Hindlimb muscle (tissue), 1 donor: ENCODE measurements at places on chromosomes 7 and 10.
A peak's percentile ranks its signal among the peaks of the same experiment; 100 is the strongest.

GRCh38 chr10:96233959-96234358, 37.4 kb downstream of the BLNK start:
- no peak for DNase-seq

- DNase-seq = no peak
Observed at GRCh38 chr7:104894726-104895521, 119.1 kb upstream of the KMT2E start.

DNA sequence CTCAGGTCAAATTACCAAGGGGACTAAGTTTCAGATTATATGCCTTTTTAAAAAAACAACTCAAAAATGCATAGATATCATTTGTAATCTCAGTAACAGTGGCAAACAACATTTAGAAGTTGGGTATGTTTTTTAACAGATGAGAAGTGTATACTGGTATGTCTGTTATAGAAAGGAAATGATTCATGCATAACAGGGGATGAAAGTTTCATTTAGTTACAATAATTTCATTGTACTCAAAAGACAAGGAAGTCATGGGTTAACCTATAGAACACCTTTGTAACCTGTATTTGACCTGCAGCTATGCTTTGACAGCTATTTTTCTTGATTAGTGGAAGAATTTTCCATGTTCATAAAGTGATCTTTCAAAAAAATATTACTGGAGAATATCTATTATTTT, 35.4 kb upstream of the FAM133B start:
- no peak for DNase-seq

GRCh38 chr10:70561070-70561469, 41.5 kb downstream of the PRF1 start:
- no peak for DNase-seq

DNA sequence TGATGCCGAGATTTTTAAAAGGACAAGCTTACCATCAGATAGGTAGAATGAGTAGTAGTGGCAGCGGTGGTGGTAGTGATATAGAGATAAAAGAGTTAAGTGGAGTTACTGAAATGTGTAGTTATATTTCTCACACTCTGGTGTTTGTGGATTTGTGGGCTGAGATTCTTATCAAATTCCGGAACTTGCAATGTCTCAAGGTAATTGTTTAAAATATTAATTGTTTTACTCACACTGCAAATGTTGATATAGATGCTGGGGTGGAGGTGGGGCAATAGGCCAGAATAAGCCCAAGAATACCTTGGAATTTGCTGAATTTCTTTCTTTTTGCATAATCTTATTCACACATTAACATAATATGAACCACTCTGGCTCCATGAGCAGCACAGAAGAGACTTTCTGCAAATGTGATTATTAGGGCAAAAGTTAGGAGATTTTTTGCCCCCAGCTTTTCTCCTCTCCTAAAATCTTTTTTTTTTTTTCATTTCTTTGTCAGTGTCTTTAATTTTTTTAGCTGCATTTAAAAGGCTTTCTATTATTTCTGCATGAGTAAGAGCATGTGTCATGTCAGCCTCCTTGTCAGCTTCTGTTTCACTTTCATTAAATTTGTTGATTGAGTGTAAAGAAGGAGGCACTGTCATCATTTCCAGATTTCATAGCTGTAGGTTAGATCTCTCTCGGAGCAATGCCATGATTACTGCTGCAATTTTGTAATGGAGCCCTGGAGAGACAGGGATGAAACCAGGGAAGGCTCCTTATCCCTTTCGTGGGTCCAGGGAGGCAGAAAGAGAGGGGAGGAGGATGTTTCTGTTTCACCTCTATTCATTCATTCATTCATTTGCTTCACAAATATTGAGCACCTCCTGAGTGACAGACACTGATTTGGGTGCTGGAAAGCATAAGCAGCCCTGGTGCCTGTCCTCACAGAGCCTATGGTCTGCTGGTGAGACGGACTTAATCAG, 13.1 kb upstream of the SGMS1 start:
- no peak for DNase-seq

DNA sequence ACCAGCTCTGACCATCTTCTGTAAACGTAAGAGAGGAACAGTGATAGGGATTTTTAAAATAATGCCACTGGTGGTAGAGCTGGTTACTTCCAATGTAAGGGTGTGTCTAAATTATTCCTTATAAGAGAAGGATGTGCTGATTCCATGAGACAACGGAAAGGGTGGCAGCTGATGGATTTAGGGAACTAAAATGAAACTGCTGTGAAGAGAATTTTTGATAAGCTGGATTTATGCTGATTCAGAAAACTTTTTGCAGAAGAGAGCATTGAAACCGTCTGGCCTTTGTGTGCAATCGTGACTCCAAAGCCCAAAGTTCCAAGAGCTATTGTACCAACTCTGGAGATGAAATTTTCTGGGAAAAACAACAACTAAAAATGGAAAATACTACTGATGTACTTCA, 301.0 kb downstream of the PRPF18 start:
- no peak for DNase-seq

GRCh38 chr10:65565246-65565645, 1360.6 kb upstream of the LRRTM3 start:
- DNase-seq = no peak

GRCh38 chr7:139767561-139767982, 10.2 kb downstream of the HIPK2 start:
- no peak for DNase-seq

- no peak for DNase-seq
Observed at GRCh38 chr7:4800487-4800886, 25.1 kb downstream of the AP5Z1 start.

- DNase-seq = no peak
Observed at GRCh38 chr7:35670856-35671569, 23.9 kb downstream of the HERPUD2 start.

DNA sequence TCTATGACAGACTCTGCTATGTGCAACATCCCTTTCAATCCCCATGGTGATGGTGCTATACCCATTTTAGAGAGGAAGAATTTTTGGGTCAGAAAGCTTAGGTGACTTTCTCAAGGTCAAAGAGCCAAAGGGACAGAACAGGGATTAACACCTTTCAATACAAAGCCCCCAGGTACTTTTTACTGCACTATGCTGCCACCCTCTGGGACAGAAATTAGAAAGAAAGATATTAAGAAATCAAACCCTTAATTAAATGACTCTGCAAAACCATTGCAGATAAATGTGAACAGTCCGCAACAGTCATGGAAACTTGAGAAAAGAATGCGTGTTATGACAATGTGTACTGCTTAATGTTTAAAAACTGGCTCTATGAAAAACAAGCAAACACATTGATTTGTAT, 673.7 kb downstream of the MAGI2 start:
- no peak for DNase-seq

DNA sequence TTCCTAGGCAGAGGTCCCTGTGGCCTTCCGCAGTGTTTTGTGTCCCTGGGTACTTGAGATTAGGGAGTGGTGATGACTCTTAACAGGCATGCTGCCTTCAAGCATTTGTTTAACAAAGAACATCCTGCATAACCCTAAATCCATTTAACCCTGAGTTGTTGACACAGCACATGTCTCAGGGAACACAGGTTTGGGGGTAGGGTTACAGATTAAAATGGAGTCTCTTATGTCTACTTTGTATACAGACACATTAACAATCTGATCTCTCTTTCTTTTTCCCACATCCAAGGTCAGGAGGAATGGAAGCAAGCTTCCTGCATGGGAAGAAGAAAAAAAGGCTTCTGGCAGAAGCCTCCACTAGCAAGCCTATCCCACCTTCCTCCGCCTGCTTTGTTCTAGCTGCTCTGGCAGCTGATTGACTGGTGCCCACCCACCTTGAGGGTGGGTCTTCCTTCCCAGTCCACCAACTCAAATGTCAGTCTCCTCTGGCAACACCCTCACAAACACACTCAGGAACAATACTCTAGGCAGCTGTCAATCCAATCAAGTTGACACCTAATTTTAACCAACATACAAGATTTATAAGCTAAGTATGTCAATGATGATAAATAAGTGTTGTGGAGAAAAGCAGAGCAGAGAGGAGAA, 176.5 kb upstream of the CCZ1B start:
- DNase-seq = no peak

DNA sequence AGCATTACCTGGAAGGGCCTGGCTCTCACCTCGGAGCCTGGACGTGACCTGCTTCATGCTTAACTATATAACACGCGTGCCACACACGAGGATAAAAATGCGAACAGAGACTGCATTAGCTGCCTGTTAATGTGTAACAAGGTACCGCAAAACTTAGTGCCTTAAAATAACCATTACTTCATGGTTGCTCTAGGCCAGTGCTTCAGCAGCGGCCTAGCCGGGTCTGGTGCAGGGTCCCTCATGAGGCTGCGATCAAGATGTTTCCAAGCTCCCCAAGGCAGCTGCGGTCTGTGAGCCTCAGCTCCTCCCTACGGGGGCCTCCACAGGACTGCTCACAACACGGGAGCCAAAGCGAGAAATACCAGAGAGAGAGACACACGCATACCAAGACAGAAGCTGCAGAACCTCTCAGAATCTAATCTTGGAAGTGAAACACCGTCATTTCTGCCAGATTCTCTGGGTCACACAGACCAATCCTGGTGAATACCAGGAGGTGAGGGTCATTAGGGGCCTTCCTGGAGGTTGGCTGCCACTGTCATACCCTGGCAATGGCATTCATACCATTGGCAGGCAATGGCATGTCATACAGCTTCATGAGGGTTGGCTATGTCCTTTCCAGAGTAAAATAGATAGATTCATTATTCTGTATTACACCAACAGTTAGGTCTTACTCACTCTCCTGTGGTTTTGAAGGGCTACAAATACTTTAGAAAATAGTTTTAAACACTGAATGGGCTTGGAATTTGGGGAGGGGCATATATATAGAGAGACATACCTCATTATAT, 94.5 kb downstream of the HIPK2 start:
- DNase-seq = no peak

GRCh38 chr10:119786117-119786769, 60.4 kb downstream of the INPP5F start:
- DNase-seq = peak; percentile 12

DNA sequence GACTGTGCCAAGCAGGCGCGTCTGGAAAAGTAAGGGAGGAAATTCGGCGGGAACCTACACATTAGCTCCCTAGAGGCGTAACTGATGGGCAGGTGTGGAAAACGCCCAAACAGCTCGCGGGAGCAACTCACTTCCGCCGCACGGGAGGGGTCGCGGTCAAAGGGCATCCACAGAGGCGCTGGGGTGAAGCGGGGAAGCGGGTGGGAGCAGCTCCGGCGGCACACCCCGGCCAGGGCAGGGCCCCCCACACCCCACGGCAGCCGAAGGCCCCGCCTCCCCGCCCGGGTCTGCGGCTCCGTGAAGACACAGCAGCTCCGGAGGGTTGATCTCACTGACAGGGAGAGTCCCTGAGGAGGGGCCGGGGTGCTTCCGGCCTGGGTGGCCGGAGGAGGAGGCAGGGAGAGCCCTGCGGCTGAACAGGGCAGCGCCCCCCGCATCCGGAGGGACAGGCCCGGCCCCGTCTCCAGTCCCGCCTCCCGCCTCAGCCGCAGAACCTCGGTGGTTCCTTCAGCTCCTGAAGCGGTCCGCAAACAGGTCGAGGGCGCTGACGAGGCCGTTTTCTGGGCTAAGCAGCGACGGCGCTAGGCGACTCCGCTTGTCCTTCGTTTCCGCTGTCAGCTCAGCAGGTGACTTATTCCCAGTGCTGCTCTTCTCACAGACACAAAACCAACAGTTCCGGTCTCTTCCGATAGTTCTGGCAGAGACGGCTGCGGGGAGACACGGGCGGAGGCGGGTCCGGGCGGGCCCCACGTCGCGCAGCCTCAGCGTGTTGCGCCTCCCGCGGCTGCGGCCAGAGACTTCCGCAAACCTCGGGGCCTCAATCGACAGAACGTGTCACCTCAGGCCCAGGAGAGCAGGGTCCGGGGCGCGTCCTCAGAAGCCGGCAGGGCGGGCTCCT, 276.1 kb downstream of the DNAJB6 start:
- peak; percentile 16 for DNase-seq
